Testis (tissue), 5 donors: ENCODE measurements at places on chromosomes 5 and 9. TPM values are rescaled to one million over a fixed set of nuclear protein-coding genes. Genes with fewer than 3 reads are reported as not detected.

DNA sequence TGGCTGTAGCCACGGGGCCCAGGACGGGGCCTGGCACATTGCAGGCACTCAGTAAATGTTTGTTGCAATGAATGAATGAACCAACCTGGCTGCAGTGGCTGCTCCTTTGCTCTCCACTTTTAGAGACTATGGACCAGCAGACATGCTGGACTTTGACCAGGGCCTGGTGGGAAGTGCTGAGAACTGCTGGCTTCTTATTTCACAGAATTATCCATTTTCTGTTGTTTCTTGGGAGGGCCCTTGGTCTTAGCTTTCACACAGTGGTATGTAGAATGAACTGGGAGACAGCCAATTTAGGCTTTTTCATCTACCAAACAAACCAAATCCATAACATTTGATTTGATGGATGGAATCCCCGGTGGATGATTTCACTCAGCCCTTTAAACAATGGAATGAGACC lies 78.0 kb upstream of the LHFPL2 start:
- H3K4me1 ChIP-seq, result no peaks in the 10 kb centered on the region
- no peaks in the 10 kb centered on the region for H3K36me3 ChIP-seq
- DNase-seq, result no peak
- H3K27ac ChIP-seq, result no peak overlapping the region
- H3K4me3 ChIP-seq, result no peak overlapping the region
- H3K27me3 ChIP-seq, result no peaks in the 10 kb centered on the region

- H3K36me3 ChIP-seq, result no peaks in the 10 kb centered on the region
- H3K27ac ChIP-seq, result no peak overlapping the region
- H3K4me3 ChIP-seq, result no peak overlapping the region
- DNase-seq, result no peak
- peaks cover 8% of the 10 kb centered on the region for H3K4me1 ChIP-seq
- H3K27me3 ChIP-seq, result no peaks in the 10 kb centered on the region
Observed at GRCh38 chr5:167951116-167951515, 340.3 kb upstream of the WWC1 start.

DNA sequence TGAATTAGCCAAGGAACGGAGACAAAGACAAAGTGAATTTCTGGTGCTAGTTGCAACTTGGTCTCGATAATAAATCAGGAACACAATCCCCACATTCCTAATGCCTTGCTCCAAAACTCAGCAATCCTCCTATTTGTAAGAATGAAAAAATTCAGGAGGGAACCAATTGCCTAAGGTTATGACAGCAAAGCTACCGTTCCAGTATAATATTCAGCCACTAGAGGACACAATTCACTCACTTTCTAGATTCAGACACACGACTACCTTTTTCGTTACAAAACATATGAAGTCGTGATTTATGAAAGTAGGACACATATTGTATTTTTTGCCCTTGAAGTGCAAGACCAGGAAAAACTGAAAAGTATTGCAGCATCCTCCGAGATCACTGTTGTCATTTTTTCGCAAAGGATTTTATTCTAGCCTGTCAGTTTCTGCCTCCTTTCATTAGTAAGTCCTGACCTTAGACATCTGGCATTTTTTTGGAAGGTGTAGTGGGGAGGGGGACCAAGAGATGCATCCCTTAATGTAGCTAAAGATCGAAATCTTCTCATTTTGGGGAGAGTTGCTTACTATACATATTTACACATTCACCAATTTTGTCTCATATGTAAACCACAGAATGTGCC lies 133.1 kb downstream of the DOCK8 start:
- no peaks in the 10 kb centered on the region for H3K27me3 ChIP-seq
- H3K36me3 ChIP-seq, result no peaks in the 10 kb centered on the region
- no peak overlapping the region for H3K27ac ChIP-seq
- no peak overlapping the region for H3K4me3 ChIP-seq
- peaks cover 10% of the 10 kb centered on the region for H3K4me1 ChIP-seq

GRCh38 chr5:111513131-111513520 lies 791 bp upstream of the STARD4 start:
- no peaks in the 10 kb centered on the region for H3K4me1 ChIP-seq
- H3K36me3 ChIP-seq, result no peaks in the 10 kb centered on the region
- H3K27ac ChIP-seq, result peak overlapping the region; percentile 89
- peak overlapping the region; percentile 87 for H3K4me3 ChIP-seq
- H3K27me3 ChIP-seq, result no peaks in the 10 kb centered on the region
- DNase-seq, result no peak

DNA sequence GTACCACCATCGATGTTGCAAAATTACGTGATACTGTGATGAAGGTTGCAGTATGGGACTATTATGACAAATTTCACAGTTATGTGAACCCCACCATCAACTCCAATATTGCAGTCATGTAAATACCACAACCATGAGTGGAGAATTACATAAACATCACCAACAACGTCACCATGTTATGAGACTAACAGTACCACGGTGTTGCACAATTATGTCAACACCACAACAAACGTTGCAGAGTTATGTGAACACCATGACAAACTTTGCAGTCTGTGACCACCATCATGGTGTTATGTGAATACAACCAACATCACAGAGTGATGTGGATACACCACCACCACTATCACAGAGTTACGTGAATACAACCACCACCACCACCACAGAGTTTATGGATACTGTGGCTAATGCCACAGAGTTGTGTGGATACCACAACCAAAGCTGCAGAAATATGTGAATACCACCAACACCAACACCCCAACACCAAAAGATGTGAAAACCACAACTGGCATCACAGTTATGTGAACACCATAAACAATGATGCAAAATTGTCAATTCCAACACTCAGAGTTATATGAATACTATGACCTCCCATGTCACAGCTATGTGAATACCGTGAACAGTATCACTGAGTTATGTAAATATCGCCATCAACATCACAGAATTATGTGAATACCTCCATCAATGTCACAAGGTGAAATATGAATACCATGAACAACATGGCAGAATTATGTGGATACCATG lies 62.4 kb downstream of the SHC3 start:
- H3K36me3 ChIP-seq, result no peaks in the 10 kb centered on the region
- no peaks in the 10 kb centered on the region for H3K4me1 ChIP-seq
- DNase-seq, result no peak
- no peak overlapping the region for H3K4me3 ChIP-seq
- H3K27ac ChIP-seq, result no peak overlapping the region

GRCh38 chr5:57304931-57305330 lies 131.1 kb downstream of the GPBP1 start:
- H3K27ac ChIP-seq, result no peak overlapping the region
- no peaks in the 10 kb centered on the region for H3K36me3 ChIP-seq
- no peaks in the 10 kb centered on the region for H3K27me3 ChIP-seq

DNA sequence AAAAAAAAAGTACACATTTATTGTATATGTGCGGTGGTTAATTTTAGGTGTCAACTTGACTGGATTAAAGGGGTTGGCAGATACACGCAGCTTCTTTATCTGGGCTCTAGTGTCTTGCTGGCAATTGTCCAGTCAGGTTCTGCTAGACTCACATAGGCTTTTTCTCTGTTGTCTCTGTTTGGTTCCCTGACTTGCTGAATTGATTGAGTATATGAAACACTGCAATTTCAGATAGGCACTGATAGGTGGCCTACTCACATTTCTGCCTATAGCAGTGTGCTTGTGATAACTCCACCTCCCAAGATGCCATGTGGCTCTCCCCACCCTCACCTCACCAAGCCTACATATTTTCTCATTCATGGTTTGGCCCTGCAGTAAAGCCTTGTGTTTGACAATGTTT lies 52.5 kb downstream of the AOPEP start:
- H3K36me3 ChIP-seq, result no peaks in the 10 kb centered on the region
- H3K4me1 ChIP-seq, result no peaks in the 10 kb centered on the region
- H3K27me3 ChIP-seq, result no peaks in the 10 kb centered on the region
- H3K4me3 ChIP-seq, result no peak overlapping the region
- no peak overlapping the region for H3K27ac ChIP-seq

DNA sequence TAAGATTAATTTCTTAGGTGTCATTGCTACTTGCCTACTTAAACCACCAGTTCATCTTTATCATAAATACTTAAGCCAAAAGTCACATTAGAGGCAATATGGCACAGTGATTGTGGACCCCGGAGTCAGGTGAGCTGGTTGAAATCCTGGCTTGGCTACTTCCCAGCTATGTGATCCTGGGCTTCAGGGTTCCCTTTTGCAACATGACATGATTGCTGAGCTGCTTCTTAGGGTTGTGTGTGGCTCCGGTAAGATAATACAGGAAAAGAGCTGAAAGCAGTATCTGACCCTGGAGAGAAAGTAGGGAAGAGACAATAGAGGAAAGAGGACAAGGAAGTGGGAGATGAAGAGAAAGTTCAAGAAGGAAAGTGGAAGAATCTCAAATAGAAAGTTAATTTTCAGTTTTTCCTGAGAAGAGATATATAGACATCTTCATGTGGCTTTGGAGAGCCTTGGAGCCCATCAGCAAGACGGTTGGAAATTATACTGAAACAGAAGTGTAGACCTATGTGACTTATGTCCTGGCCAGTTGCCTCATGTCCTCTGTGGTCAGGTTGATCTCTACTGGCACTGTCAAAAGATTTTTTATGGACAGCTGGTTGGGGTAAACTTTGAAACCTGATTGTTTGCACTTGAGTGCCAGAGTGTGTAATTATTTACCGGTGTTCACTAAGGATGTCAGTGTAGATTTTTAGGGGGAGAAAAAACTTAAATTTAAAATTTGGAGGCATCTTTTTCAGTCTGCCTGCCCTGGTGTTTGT lies 93.2 kb downstream of the GHR start:
- no peaks in the 10 kb centered on the region for H3K27me3 ChIP-seq
- no peaks in the 10 kb centered on the region for H3K36me3 ChIP-seq
- no peaks in the 10 kb centered on the region for H3K4me1 ChIP-seq
- no peak overlapping the region for H3K27ac ChIP-seq
- no peak overlapping the region for H3K4me3 ChIP-seq

DNA sequence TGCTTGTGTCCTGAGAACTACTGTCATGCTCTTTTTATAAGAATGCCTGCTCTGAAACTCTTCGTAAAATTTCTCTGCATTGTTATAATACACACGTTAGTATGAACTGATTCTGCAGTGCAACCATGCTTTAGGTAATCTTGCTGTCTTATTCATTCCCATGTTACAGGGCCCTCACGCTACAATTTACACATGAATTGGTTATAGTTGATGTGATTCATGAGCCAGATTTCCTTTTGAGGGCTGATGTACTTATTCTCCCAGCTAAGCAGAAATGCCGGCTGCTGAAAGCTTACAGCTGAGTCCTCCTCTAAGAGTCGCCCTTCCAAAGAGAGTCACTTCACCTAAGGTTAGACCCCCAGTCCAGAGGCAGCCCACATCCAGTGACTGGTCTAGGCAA lies 233.5 kb upstream of the PCSK5 start:
- H3K27ac ChIP-seq, result no peak overlapping the region
- DNase-seq, result no peak
- H3K36me3 ChIP-seq, result no peaks in the 10 kb centered on the region
- H3K4me3 ChIP-seq, result no peak overlapping the region
- no peaks in the 10 kb centered on the region for H3K4me1 ChIP-seq

DNA sequence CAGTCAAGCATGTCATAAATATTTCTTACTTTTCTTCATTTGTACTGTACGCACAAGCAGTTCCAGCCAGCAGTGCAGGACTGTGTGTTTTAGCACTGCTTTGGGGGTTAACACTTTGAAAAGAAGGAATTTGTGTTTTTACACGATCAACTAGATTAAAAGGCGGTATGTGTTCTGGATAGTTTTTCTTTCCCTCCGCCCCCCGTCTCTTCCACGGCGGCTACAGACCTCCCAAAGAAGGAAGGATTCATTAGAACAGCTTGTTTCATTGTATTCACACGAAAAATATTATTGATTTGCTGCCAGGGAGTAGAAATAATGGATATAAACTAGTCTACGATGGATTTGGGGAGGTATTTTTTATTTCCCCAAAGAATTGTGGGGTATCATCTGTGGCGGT lies 336.8 kb upstream of the RFX3 start:
- no peaks in the 10 kb centered on the region for H3K4me1 ChIP-seq
- no peak for DNase-seq
- H3K27ac ChIP-seq, result no peak overlapping the region
- H3K4me3 ChIP-seq, result no peak overlapping the region

GRCh38 chr9:109346904-109347303 lies 26.0 kb upstream of the EPB41L4B start:
- no peak overlapping the region for H3K4me3 ChIP-seq
- no peak for DNase-seq
- H3K27me3 ChIP-seq, result no peaks in the 10 kb centered on the region
- no peaks in the 10 kb centered on the region for H3K36me3 ChIP-seq

- H3K4me1 ChIP-seq, result peaks cover 80% of the 10 kb centered on the region
- DNase-seq, result no peak
- no peaks in the 10 kb centered on the region for H3K27me3 ChIP-seq
- H3K27ac ChIP-seq, result peak overlapping the region; percentile 44
- H3K4me3 ChIP-seq, result no peak overlapping the region
Observed at GRCh38 chr9:131409458-131409992, 15.6 kb downstream of the PRRC2B start.

GRCh38 chr9:120567081-120567480 lies 12.9 kb downstream of the CDK5RAP2 start:
- no peaks in the 10 kb centered on the region for H3K27me3 ChIP-seq
- H3K4me3 ChIP-seq, result no peak overlapping the region
- DNase-seq, result no peak
- H3K27ac ChIP-seq, result no peak overlapping the region

- no peaks in the 10 kb centered on the region for H3K4me1 ChIP-seq
- no peak overlapping the region for H3K27ac ChIP-seq
- no peaks in the 10 kb centered on the region for H3K36me3 ChIP-seq
- no peaks in the 10 kb centered on the region for H3K27me3 ChIP-seq
- no peak overlapping the region for H3K4me3 ChIP-seq
Observed at GRCh38 chr5:44927115-44927733, 118.5 kb downstream of the MRPS30 start.

- H3K36me3 ChIP-seq, result no peaks in the 10 kb centered on the region
- no peaks in the 10 kb centered on the region for H3K4me1 ChIP-seq
- H3K27ac ChIP-seq, result no peak overlapping the region
- no peak for DNase-seq
- no peaks in the 10 kb centered on the region for H3K27me3 ChIP-seq
Observed at GRCh38 chr5:171614971-171615653, 170.5 kb upstream of the SMIM23 start.

GRCh38 chr9:20358207-20358606 lies 264.1 kb downstream of the MLLT3 start:
- H3K4me1 ChIP-seq, result peaks cover 4% of the 10 kb centered on the region
- no peaks in the 10 kb centered on the region for H3K36me3 ChIP-seq
- no peak overlapping the region for H3K4me3 ChIP-seq
- no peaks in the 10 kb centered on the region for H3K27me3 ChIP-seq
- H3K27ac ChIP-seq, result no peak overlapping the region

- no peak overlapping the region for H3K4me3 ChIP-seq
- DNase-seq, result peak; percentile 34
- no peaks in the 10 kb centered on the region for H3K27me3 ChIP-seq
- peak overlapping the region; percentile 65 for H3K27ac ChIP-seq
- H3K36me3 ChIP-seq, result no peaks in the 10 kb centered on the region
Observed at GRCh38 chr9:94827584-94828304, 101.2 kb downstream of the AOPEP start.

GRCh38 chr9:86521322-86521721 lies 167.1 kb upstream of the TUT7 start:
- peaks cover 8% of the 10 kb centered on the region for H3K4me1 ChIP-seq
- no peak overlapping the region for H3K27ac ChIP-seq
- H3K4me3 ChIP-seq, result no peak overlapping the region
- no peak for DNase-seq
- no peaks in the 10 kb centered on the region for H3K27me3 ChIP-seq
- H3K36me3 ChIP-seq, result no peaks in the 10 kb centered on the region

TLE1 gene
- 95.8 TPM for total RNA-seq

MAMDC4 gene
- 21.9 TPM for total RNA-seq

ISCA1 gene
- 40.9 TPM for total RNA-seq

TMEM232 gene
- 28.1 TPM for total RNA-seq
